DMS 273 treated with DMSO at 0.1 percent for 48 hours (cell line): ENCODE measurements at places on chromosomes 12 and 14.

GRCh38 chr12:100141998-100142850 lies 450 bp downstream of the BLTP3B start:
- no peak for DNase-seq

DNA sequence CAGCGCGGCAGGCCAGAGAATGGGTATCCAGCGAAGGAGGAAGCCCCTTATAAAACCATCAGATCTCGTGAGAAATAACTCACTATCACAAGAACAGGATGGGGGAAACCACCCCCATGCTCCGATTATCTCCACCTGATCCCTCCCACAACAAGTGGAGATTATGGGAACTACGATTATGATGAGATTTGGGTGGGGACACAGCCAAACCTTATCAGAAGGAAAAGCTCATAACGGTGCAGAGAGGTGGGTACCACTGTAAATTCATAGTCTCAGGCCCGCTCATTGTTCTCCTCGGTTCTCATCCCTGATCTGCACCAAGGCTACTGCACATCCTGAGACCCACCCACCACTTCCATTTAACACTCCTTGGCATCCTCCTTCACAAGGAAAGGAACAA lies 326.5 kb downstream of the MED13L start:
- DNase-seq = no peak

DNA sequence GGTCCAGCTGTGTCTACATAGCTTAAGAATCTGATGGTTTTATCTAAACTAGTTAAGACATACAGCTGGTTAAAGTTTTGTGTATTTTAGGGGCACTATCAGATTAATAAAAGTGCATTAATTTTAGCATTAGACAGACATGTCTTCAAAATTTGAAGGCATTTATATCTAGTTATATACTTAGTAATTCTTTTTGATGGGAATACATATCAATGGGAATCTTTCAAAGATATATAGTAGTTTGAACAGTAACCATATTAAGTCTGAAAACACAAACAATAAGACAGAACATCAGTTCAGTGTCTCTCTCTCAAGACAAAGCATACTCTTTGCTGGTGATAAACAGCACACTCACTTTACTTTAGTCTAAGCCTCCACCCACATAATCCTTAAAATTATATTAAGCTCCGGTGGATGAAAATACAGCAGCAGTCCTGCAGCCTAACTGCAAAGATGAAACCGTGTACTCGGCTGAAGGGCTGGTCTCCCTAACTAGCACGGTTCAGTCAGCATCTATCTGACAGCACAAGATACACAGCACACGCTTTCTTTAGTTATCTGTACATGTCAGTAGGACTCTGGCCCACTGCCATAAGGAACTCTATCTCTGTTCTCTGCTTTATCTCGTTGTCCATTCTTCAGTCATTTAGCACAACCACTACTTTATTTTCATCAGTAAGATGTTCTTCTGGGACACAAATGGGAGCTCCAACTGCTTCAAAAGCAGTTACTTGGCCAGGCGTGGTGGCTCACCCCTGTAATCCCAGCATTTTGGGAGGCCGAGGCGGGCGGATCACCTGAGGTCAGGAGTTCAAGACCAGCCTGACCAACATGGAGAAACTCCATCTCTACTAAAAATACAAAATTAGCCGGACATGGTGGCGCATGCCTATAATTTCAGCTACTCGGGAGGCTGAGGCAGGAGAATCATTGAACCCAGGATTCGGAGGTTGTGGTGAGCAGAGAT lies 80.5 kb downstream of the MED13L start:
- no peak for DNase-seq

DNA sequence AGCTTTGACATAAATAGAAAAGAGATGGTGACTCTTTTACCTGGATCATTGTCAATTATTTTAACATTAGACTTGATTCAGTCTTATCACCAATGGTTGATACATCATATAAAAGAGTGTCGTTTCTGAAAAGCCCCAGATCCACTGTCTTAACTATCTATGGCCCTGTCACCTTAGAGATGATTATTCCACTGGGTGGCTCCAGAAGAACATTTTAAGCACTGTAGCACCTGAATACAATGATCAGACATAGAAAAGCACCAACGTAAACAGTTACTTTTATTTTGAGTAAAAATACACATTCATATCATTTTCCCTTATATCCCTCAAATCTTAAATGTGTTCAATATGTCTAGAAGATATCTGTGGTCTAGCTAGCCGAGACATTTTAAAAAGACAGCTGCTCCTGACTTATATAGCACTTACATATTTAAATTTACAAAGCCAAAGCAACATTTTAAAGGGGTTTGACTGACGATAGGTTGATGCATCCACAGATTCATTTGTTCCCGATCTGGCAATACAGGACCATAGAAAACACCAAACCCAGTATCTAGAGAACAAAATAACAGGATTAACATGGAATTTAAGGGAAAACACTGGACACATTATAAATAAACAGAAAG lies 32.9 kb downstream of the TSPAN8 start:
- DNase-seq = no peak

DNA sequence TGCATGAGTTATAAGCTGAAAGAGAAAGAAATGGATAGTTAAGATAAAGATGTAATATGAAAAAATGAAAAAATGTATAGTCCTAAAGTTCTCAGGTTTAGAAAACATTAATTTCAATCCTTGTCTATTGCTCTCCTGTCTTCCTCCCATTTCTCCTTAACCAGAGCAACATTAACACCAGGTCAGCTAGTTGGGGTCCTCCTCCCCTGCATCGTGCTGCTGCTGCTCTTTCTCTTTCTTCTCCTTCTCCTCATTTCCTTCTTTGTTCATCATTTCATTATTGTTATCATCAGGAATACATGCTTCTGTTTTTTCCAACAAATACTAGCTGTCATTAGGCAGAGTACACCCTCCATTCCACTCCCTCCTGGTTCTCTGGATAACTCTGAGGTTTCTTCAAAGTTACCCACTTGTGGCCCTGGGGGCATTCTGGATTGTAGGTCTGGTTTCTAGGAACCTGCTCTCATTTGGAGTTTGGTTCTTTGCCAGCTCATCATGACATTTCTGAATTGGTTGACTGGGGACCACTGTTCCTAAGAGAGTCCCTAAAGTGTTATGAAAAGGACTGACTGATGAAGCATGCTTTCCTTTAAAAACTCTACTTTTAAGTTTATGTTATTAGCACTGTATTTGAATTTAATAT lies 17.0 kb downstream of the ACSS3 start:
- no peak for DNase-seq

GRCh38 chr12:85642808-85643207 lies 193.4 kb downstream of the RASSF9 start:
- DNase-seq = no peak

- no peak for DNase-seq
Measured at GRCh38 chr12:76804435-76804976, 40.6 kb downstream of the ZDHHC17 start.

DNA sequence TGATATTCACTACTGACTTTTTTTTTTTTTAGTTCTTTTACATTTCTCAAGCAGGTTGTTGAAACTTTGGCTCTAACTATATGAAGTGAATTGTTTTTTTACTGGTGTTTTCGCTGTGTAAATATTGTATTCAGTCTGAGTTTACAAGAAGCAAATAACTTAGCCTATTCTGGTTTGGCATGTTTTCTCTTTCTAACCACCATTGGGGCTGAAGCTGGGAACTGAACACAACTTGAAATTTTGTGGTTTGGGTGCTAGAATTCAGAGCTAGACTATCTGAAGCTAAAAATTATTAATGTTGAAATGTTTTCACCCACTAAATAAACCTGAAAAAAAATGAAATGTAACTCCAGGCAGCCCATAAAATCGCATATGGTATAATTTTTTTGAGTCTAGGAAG lies 37.2 kb downstream of the RAD51B start:
- DNase-seq = no peak

DNA sequence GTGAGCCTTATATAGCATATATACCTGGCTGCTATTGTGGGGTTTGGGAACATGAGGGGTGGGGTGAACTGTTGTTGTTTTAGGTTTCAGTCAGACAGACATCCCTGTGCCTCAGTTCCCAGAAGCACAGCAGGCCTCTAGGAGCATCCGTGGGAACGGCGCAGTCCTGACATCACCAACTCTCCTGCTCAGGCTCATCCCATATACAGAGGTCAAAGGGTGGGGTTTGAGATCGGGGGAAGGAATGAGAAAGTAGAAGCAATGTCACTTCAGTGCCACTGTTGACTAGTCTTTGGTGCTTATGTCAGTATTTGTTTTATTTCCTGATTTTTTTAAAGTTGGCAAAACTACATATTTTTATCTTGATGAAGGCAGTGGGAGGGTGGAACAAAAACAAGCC lies 43.1 kb upstream of the A2ML1 start:
- no peak for DNase-seq

GRCh38 chr12:34298176-34298970 lies 276.1 kb downstream of the ALG10 start:
- no peak for DNase-seq

DNA sequence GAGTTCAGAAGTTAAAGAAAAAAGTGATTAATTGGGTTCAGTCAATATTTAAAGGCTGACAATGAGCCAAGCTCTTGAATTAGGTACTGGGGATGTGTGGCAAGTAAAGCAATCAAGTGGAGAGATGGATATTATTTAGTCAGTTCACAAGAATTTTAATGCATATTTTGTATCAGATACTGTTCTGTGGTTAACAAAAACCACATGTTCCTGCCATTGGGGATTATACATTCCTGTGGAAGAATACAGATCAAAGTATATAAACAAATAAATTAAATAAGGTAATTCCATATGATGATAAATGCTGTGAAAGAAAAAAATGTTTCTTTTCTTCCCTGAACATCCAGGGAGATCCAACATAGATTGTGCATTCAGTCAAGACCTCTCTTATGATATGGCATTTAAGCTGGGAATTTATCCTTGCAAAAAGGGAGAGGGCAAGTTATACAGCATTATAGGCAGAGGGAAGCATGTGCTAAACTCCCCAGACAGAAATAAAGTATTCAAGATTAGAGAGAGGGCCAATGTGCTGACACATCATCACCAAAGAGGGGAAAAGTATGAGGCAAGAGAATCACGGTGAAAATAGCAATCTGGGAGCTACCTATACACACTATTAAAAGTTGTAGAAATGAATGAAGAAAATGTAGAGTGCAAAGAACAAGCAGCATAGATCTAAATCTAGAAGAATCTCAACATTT lies 17.6 kb upstream of the A2M start:
- DNase-seq = no peak
